ENCODE measurements at places on chromosomes 16 and 17. TPM values are rescaled to one million over a fixed set of nuclear protein-coding genes. Genes with fewer than 3 reads are reported as not detected.
A peak's percentile ranks its signal among the peaks of the same experiment; 100 is the strongest.

The NPIPB13 gene
- 12.8 TPM for total RNA-seq

The ZG16B gene
- total RNA-seq = 3.6 TPM

The ERN2 gene
- total RNA-seq = not detected

The SMG6 gene
- total RNA-seq = 60.9 TPM

DNA sequence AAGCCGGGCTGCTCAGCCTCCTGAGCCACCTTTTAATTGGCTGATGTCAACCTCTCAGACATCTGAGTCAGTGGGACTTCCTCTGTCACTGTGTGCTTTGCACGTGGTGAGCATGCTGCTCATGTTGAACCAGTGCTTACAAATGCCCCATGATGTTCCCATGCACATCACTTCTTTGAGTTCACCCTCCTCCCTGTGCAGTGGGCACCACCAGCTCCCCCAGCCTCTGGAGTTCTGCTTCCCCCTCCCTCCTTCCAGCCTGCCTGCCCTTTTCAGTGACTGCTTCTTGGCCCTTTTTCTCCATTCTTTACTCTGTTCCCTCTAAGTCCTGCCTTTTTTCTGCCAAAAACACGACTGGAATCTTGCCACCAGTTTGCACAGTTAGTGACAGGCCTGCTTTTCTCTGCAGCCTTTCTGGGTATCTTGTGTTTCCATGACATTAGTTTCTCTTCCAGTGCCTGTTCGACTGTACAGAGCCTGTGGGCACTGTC is 41.6 kb downstream of the USP10 start:
- peak; percentile 51 for DNase-seq

- DNase-seq = no peak
Observed at GRCh38 chr16:49097964-49098363, 183.7 kb downstream of the CBLN1 start.

DNA sequence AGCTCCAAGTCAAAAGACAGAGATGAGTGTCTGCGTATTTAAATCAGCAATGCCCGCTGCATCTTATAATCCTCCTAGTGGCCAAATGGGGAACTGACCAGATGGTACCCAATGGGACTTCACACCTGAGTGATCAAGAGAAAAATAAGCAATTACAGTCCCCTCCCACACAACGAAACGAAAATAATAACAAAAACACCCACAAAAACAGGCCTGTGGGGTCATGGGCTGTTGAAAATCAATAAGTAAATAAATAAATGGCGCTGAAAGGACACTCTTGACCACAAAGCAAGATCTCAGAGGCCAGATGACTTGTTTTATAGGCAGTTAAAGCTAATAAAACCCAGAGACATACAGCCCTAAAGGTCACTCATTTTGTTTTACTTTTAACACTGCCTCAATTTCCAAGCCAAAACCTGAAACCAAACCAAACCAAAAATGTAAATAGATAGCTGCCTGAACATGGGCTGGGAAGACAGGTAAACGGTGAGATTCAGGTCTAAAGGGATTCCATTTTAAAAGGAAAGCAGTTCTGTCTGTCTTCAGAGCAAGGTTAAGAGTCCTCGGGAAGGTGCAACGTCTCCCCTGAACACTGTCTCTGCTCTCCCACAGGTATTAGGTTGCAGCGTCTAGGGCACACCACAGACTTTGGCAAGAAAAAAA is 1.3 kb downstream of the ZNF821 start:
- DNase-seq = peak; percentile 91

GRCh38 chr16:75074920-75075687 is 41.5 kb downstream of the LDHD start:
- peak; percentile 96 for DNase-seq

DNA sequence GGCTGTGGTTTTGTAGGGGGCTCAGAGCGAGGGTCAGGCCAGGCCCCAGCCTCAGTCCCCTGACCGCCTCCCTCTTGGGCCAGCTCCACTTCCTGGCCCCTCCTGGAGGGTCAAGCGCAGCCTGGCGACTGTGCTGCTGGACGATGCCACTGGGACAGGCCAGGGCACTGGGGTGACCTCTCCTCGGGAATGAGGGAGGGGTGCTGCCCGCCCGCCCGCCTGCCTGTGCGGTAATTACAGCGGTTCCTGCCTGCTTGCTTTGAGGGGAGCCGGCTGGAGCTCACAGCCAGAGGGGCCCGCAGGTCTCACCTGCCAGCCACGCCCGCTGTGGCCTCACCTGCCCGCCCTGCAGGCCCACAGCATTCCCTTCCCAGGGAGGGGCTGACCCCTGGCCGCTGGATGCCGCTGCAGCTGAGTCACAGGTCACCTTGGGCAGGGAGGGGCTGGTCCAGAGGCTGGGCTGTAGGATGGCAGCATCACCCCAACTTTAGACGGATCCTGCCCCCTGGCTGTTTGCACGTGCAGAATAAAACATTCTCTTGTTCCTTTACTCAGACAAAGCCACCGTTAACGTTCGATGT is 76.7 kb upstream of the CBX4 start:
- no peak for DNase-seq

GRCh38 chr17:19991252-19991885 is 13.7 kb upstream of the AKAP10 start:
- DNase-seq = no peak

DNA sequence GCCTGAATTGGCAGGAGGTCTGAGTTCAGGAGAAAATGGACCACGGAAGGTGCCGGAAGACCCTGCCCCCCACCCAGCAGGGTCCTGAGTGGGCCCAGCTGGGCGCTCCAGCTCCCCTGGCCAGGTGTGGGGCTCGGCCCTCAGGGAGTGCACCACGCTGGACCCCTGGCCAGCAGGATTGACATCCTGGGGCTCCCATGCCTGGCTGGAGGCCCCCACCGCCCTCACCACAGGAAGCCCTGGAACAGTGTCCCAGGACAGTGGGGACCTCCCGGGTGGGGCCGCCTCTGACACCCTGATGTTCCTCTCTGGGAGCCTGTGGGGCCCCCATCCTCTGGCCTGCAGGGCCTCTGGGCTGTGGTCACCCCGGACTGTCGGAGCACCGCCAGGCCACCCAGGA is 28.1 kb upstream of the CACNA1H start:
- no peak for DNase-seq

GRCh38 chr16:11205065-11205699 is 50.8 kb downstream of the SOCS1 start:
- no peak for DNase-seq

DNA sequence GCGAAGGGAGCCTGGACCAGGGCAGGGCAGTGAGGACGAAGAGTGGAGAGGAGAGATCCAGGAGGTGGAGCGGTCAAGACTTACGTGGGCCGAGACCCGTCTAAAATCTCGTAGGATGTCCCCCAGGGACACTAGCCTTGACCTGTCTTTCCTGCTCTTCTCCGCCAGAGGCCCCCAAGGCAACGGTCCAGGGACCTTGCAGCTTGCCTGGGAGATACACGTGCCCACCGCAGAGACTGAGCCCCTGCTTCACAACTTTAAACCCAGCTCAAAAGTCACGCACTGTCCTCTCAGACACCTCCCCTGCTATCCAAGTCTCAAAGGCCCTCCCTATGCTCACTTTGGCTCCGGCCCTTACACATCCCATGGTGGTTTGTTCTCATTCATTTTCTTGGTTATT is 9.4 kb downstream of the TIGD7 start:
- no peak for DNase-seq

DNA sequence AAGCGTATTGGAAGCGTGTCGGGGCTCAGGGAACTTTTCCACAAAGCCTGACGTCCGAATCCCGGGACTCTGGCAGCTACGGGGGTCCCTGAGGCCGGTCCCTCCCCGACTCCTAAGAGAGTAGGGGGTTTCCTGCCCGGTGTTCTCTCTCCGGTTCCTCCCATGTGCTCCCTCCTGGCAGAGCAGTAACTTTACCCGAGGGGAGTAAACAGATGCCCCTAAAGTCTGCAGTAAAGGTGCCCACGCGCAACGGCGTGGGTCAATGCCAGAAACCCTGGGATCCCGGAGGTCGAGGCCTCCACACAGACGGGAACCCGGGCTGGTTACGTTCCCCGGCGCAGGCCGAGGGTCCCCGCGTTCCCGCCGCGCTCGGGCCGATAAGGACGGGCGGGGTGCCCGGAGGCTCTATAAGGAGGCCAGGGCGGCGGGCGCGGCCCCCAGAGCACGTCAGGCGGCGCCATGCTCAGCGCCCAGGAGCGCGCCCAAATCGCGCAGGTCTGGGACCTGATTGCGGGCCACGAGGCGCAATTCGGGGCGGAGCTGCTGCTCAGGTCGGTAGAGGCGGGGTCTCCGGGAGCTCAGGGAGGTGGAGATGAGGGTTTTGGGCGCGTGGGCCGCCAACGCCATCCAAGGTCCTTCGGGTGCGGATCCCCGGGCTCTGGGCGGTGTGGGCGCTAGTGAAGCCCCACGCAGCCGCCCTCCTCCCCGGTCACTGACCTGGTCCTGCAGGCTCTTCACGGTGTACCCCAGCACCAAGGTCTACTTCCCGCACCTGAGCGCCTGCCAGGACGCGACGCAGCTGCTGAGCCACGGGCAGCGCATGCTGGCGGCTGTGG is at the start of gene HBM:
Gene HBM, plus strand, starts transcription at position 440 of the 836 bp plus-strand sequence. Its CDS starts 20 bp downstream, at position 460.
- DNase-seq = no peak

DNA sequence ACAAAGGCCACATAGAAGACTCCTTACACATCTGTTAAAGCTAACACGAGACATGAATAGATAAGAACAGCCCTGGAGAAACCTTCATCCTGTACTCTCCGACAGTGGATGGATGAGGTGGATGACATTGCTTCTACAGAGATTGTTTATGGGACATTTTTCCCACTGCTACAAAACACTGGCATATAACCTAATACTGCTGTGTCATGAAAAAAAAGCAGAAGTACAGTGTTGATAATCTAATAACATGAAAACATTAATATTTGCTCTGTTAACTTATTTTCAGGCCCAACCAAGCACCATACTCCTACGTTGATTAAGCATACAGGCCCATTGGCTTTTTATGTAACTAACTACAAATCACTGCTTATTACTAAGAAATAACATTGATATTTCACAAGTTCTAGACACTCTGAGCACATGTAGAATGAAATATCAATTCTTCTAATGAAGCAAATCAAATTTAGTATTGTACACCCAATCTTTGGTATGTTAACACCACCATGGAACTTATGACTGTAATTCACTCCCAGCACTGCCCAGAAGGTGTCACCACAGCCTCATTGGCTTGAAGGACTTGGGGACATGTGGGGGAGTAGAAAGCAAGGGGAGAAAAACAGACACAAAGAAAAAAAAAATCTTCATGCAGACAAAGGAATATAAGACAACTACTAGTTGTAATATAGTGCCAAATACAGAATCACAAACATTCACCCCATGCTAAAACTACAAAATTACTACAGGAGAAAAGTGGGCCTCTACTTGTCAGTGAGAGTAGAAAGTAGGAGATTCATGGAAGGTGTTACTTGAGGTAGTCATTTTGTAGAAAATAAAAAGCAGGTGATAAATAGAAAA is 330.0 kb upstream of the PMFBP1 start:
- peak; percentile 58 for DNase-seq

DNA sequence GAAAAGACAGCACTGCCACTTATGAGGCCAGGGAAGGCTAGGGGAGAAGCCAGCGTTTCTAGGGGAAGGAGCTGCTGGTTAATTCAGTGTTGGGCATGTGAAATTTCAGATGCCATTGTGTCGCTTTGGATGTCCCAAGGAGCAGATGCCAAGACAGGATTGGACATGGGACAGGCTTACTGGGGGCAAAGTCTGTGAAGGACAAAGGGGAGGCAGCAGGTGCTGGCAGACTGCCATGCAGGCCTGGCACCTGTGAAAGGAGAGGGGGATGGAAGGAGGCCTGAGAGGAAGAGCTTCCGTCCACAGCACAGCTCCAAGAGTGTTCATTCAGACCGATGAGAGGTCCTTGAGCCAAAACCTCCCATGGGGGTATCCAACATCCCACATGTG is 255.5 kb upstream of the RPL38 start:
- peak; percentile 14 for DNase-seq

DNA sequence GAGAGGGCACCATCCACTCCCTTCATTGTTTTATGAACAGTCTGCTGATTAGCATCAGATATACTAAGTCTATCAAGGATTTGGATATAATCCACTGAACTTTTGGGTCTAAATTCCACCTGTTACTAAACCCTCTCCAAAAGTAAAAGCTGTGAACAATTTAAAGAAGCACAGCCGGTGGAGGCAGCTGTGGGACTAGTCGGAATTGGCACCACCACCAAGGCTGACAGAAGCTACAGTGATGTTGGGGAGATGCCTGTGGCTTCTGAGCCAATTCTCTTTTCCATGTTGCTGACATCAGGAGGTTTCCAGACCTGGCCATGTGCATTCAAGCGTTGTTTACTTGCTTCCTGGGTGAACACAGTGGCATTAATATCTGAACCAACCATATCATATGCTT is 679.0 kb upstream of the CA10 start:
- no peak for DNase-seq

DNA sequence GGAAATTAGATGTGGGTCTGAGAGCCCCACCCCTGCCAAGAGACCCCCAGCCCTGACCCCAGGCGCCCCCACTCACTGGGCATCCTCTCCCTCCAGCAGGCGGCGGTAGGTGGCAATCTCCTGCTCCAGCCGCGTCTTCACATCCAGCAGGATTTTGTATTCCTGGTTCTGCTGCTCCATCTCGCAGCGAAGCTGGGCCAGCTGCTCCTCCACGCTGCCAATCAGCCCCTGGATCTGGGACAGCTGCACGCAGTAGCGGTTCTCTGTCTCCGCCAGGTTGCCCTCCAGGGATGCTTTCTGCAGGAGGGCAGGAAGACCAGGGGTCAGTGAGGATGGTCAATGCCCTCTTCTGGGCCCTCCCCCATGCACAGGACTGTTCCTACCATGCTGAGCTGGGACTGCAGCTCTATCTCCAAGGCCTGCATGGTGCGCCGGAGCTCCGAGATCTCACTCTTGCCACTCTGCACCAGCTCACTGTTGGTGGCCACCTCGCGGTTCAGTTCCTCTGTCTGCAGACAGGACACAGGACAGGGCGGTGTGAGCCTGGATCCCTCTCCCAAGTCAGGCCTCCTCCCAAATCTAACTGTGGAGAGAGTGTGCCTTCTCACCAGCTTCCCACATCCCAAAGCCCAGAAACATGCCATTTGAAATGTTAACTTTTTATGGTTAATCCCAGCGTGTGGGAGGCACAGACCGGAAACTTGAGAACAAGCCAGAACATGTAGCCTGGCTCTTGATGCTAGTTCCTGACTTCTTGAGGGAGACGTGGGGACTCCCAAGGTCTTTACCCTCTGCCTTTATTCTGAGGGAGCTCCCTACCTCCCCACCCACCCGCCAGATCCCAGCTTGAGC is 3.6 kb downstream of the KRT17 start:
- no peak for DNase-seq

GRCh38 chr17:21217346-21217745 is 3.4 kb upstream of the TMEM11 start:
- DNase-seq = no peak

DNA sequence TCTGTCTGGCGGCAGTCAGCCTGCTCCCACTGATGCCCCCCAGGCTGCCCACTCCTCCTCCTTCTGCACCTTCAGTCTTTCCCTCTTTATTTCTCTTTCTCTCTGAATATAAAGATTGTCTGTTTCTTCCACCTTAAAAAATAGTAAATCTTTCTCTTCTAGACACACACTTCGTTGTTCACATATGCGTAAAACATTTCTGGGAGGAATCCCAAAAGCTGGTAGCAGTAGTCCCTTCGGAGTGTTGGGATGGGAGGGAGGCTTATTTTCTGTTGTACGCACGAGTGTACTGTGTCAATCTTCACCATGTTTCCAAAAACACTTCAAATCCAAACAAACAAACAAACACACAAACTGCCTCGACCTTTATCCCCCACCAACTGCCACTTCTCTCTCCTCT is 9.9 kb downstream of the OSBPL7 start:
- no peak for DNase-seq
